ENCODE measurements at places on chromosomes 12 and 14.

DNA sequence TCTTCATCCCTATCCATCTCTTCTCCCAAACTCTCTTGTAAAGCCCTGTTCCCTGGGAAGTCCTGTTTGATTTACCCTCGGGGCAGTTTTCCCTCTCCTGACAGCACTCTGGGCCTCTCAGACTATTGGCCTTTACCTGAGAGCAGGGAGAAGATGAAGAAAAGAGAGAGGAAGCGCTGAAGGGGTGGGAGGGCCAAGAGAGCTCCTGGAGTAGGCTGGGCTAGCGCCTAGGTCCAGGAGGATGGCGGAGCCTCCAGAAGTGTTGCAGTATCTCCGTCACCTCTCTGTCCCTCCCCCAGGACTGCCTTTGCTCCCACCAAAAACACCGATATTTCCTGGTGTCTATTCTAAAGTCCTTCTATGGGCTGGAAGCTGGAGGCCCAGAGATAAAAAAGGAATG, 5.7 kb upstream of the IGFBP6 start:
- DNase-seq: no peak

DNA sequence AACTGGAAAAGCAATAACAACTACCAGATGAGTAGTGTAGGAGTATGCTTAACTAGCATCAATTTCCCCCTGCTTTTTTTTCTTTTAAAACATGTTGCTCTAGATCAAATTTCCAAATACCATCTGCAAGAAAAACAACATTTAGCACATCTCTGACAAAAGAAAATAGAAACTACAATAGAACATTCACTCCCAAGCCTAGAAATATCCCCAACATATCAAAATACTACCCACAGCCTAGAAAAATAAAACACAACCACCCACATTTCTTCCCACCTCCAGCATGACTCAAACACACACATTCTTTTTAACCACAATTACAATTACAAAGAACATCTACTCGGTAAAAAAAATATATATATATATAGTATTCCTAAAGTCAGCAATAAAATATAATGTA, 120.0 kb downstream of the PPFIA2 start:
- DNase-seq: no peak

- DNase-seq: no peak
These were observed 262.8 kb upstream of the LRFN5 start for GRCh38 chr14:41343857-41344256.

DNA sequence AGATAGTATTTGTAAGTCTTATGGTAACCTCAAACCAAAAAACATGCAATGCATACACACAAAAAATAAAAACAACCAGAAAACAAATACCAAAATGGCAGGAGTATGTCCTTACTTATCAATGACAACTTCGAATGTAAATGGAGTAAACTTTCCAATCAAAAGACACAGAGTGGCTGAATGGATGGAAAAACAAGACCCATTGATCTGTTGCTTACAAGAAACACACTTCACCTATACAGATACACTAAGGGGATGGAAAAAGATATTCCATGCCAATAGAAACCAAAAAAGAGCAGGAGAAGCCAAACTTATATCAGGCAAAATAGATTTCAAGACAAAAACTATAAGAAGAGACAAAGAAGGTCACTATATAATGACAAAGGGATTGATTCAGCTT, 8.7 kb upstream of the DCAF5 start:
- no peak for DNase-seq

DNA sequence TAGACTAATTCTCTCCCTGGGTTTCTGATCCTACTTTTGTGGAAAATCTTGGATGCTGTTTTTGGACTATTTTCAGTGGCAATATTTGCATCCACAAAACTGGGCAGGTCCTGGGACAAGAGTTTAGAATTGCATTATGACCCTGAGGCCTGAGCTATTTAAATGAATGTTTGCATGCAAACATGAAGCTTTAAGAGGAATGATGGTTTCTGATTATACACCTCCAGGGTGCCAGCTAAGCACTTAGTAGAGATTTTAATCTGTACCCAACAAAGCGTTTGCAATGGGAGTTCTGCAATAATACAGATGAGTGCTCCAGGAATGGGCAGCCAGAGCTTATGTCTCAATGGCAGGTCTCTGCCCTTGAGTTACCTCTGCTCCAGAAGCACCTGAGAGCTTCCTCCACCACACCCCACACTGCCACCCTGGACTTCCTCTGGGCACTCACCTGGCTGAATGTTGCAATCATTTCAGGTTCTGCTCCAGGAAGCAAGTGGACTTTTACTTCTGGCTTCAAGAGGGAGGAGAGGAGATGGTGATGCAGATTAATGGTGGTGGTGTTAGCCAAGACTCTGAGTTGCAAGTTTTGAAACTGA, 6.0 kb upstream of the SPTLC2 start:
- DNase-seq: no peak

DNA sequence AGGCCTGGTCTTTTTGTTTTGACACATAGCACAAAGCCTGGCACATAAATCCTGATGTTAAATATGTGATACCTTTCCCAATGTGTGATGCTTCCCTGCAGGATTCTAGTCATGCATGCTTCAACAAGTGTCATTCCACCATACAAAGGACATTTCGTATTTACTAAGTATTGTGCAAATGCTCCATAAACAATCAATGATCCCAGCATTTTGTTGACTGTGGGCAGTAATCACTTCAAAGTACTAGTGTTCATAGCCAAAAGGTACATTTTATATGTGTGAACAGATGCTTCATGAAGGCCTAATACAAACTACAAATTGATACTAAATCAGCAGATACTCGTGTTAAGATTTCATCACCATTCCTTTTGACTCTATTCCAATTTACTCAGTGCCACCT, 4.4 kb downstream of the CCNB1IP1 start:
- DNase-seq: no peak

DNA sequence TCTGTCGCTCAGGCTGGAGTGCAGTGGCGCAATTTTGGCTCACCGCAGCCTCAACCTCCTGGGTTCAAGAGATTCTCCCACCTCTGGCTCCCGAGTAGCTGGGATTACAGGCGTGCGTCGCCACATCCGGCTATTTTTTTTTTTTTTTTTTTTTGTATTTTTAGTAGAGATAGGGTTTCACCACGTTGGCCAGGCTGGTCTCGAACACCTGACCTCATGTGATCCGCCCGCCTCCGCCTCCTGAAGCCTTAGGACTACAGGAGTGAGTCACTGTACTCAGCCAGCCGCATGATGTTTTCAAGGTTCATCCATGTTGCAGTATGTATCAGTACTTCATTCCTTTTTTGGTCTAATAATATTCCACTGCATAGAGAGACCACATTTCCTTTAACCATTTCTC, 2.4 kb upstream of the RNF34 start:
- no peak for DNase-seq

DNA sequence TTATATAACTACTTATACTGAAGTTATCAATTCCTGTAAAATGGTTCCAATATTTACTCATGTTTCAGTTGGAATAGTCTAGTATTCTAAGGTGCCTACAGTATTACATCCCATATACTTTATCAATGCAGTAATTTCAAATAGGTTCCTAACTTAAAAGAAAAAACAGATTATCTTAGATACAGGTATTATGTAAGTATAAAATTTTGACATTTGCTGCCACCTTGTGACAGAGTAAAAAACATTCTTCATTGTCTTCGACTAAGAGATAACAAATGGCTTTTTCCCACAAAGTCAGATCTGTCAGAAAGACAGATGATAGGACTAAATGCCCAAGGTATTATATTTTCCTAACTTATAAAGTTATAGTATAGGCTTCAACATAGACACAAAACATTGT, 78.7 kb downstream of the TXNDC16 start:
- DNase-seq: no peak

- DNase-seq: peak; percentile 61
These were observed 69.5 kb upstream of the SLC24A4 start for GRCh38 chr14:92253381-92253894.

- peak; percentile 38 for DNase-seq
These were observed 25.0 kb upstream of the DHRS7 start for GRCh38 chr14:60189923-60190840.

- no peak for DNase-seq
These were observed 9.4 kb upstream of the RPS6KL1 start for GRCh38 chr14:74932401-74932901.

DNA sequence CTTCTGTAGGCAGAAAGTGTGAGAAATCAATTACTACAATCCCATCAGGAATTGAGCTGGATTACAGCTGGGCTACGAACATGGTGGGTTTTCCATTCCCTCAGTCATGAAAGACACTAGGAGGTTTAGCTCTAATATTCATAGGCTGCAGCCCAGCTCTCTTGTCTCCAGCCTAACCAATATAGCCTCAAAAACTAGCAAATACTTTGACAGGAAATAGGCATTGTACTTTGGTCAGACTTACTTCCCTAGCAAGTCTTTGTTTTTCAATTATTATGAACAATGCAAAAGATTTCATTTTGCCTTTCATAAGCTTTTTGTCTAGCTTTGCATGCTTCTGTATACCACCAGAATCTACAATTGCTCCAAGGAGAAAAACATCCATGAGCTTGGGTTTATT, 296.2 kb downstream of the GPHN start:
- no peak for DNase-seq

DNA sequence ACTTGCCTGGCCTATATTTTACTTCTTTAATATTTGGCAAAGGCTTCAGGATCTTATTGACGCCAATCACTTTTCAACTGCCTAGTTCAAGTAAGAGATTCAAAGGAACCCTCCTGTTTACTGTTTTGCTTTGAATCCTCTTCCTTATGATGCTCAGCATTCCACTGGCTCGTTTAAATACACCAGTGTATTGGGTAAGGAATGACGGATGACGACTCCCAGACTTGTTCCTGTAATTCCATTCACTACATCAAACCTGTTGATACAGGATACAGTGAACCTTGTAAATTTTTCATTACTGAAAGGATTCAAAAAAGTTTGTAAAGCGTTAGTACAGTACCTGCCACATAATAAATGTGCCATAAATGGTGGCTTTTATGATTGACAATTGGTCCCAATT, 1.7 kb upstream of the SYCP3 start:
- no peak for DNase-seq

DNA sequence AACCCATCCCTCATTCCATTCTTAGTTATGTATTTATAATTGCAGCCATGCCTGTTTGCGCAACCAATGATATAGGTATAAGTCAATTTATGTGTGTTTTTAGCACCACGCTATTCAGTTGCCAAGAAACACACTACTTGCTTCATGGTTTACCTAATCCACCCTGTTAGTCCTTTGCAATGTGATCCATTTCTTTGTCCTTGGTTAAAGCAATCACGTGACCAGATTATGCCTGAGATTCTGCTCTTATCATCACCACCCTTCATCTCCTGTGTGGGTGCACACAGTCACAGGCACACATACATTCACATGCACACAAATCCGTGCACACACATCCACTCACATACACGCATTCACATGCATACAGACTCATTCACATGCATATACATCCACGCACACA, 52.3 kb upstream of the KCNA5 start:
- no peak for DNase-seq

DNA sequence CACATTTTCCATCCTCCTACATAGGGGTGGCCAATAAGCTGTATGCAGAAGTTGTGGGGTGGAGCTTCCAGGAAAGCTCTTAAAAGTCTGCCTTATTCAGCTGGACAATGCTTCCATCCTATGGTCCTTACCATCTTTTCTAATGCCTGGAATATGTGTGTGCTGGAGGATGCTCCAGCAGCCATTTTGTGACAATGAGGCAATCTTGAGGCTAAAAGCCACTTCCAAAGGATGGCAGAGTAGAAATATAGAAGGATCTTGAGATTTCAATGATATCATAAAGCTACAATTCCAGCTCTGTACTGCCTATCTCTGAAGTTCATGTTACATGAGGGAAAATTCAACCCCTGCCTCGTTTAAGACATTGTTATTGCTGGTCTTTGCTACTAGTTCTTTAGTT, 95.7 kb downstream of the APAF1 start:
- no peak for DNase-seq

DNA sequence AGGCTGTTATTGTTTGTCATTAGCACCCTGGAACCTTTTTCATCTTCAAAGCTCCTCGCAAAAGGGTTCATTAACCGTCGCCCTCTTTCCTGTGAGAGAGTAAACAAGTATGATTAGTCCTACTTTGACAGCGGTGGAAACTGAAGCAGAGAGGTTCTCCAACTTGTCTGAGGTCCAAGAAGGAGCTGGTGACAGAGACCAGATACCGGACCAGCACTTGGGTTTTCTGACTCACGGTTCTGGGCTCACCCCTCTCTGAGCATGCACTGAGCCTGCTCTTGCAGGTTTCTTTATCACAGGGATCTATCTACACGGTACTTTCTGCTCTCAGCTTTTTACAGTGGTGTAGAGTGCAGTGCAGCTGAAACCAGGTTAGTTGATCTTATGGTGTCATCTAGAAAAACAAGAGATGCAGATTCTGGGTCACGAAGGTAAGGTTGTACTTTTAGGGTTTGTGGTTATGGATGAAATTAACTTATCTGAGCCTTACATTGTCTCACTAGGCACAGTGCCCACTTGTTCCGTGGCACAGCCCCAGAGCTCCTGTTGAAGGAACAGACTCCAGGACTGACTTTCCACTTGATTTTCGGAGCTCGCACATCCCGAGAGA, 62.1 kb downstream of the PPP2R5C start:
- peak; percentile 32 for DNase-seq

- DNase-seq: no peak
These were observed 20.4 kb upstream of the AMN start for GRCh38 chr14:102902086-102902485.

GRCh38 chr12:1634590-1635191, 5.7 kb downstream of the WNT5B start:
- DNase-seq: peak; percentile 85

DNA sequence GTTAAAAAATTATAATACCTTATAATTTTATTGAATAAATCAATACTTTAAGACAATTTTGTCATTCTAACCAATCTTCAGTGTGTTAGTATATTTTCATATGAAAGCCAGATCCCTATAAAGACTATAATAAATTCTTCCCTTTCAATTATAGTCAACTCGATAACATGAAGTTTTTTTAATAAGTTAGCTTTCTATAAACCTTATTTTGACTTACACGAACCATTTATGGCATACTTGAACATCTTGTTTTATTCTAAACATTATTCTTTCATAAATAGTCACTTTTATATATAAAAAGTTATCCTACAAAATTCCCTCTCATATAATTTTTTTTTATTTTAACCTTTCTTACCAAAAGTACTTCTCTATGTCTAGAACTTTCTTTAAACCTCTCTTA, 1002.3 kb downstream of the TMEM121 start:
- DNase-seq: no peak

GRCh38 chr14:77011245-77011644, 17.3 kb downstream of the IRF2BPL start:
- DNase-seq: no peak

- DNase-seq: no peak
These were observed 152.6 kb downstream of the DERA start for GRCh38 chr12:16063726-16064125.

GRCh38 chr12:105798256-105798845, 340.4 kb downstream of the NUAK1 start:
- no peak for DNase-seq

All from cerebellum (tissue), 4 donors.